NCI-H1436 (cell line): ENCODE measurements at places on chromosomes 7 and 10.

GRCh38 chr7:128946936-128947830, 9.5 kb downstream of the IRF5 start:
- no peak for DNase-seq

DNA sequence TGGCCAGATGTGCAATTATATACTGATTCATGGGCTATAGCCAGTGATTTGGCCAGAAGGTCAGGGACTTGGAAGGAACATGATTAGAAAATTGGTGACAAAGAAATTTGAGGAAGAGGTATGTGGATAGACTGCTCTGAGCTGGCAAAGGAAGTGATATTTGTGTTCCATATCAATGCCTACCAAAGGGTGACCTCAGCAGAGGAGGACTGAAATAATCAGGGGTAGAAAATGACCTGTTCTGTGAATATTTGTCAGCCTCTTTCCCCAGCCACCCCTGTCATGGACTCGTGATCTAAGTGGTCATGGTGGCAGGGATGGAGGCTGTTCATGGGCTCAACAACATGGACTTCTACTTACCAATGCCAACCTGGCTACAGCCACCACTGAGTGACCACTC, 47.0 kb downstream of the PTPRE start:
- DNase-seq: no peak

- no peak for DNase-seq
These were observed 24.0 kb downstream of the GSTO2 start for GRCh38 chr10:104293011-104293410.

DNA sequence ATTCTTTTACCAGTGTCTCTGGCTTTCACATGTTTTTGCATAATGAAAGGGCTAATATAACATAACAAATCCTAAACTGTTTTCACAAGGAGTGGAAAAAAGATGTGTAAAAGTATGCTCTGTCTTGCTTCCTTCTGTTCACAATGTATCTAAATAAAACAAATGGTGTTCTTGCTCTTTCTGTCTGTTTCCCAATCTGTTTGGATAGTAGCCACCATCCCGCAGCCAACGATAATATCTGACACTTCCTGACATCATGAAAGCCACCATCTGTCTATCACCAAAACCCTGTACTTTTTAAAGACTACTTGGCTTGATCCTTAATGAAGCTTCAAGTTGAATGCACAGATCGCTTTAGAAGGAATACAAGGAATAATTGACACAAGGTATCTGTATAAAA, 246.2 kb downstream of the ETV1 start:
- no peak for DNase-seq

- DNase-seq: no peak
These were observed 142.9 kb downstream of the THSD7A start for GRCh38 chr7:11689096-11689495.

DNA sequence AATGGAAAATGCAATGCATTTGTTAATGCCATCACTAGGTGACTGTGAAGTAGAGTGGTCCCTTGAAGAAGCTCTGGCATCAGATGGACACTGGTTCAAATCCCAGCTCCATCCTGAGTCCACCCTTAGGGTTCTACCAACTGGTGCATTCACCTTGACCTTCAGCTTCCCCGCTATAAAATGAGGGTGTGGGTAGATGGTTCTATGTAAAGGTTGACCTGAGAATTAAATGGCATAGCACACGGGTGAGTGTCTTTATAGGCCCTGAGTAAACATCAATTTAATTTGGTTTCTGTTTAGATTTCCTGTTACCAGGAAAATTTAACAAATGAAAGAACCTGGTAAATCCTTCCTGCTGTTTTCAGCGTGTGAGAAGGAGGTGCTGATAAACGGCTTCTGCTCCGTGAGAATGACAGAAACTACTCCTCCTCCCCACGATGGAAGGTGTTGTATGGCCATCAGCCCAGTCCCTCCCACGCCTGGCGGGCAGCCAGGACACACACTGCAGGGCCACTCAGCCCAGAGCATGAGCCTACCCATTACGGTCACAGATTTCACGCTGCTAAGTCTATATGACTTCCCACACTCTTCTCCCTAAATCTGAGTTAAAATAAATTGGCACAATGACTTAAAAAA, 210.1 kb downstream of the TNS3 start:
- peak; percentile 2 for DNase-seq

DNA sequence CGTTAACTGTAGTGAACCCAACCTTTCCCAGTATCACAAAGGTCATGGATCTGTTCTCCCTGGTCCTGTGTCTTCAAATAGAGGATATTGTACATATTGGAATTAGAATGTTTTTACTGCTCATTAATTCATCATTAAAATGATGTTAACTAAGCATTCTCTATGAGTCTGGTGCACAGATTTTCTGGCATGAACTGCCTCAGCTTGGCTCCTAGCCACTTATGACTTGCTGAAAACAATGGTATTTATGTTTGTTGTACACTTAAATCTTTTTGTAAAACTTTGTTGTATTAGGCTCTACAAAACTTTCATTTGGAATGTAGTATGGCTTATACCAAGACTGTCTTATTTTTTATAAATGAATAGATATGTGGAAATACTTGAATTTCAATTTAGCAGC, 329.4 kb downstream of the TFEC start:
- no peak for DNase-seq

- no peak for DNase-seq
These were observed 64.1 kb downstream of the SHOC2 start for GRCh38 chr10:110983466-110983865.

GRCh38 chr7:132428247-132428919, 147.9 kb downstream of the PLXNA4 start:
- DNase-seq: no peak

GRCh38 chr10:15027741-15028140, 16.0 kb upstream of the OLAH start:
- no peak for DNase-seq

DNA sequence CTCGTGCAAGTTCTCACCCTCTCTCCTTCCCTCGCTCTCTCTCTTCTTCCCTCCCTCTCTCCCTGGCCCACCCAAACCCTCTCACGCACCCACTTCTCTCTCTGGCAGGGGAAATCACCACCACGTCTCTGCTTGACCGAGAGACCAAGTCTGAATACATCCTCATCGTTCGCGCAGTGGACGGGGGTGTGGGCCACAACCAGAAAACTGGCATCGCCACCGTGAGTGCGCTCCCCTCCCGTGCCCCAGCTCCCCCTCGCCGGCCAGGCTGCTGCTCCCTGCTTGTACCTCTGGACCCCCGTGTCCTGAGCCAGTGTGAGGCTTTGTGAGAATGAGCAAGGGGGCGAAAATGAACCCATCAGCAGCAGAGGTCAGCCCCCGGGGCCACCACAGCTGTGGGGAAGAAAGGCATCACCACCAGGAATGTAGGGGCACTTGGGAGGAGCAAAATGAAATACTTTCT, 25.5 kb downstream of the C10orf105 start:
- no peak for DNase-seq

- DNase-seq: no peak
These were observed 76.2 kb downstream of the KLF6 start for GRCh38 chr10:3708852-3709251.

- DNase-seq: no peak
These were observed 28.7 kb downstream of the TMEM106B start for GRCh38 chr7:12239806-12240205.

GRCh38 chr10:113127901-113128283, 177.8 kb downstream of the TCF7L2 start:
- no peak for DNase-seq

- DNase-seq: no peak
These were observed 255.2 kb downstream of the BUB3 start for GRCh38 chr10:123409426-123409825.

DNA sequence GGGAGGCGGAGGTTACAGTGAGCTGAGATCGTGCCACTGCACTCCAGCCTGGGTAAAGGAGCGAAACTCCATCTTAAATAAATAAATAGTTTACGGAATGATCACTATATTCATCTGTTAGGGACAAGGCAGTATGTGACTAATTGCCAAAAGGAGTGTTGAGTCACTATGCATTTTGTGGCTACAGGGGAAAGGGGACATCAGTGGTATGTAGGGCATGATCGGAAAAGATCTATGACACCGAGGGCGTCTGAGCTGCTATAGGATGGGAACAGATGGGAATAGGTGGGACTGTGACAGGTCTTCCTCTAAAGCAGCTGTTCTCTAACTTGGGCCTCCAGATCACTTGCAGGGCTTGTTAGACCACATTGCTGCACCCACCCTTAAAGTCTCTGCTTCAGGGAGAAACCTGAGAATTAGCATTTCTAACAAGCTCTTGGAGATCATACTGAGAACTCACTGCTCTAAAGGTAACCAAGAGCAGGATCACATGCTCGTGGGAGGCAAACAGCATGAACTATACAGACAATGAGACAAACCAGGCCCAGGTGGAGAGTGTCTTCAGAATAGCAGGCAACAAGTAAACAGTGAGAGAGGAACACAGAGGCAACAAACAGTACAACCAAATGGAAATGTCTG, 65.1 kb upstream of the ITGA8 start:
- no peak for DNase-seq

- DNase-seq: no peak
These were observed 167.8 kb downstream of the DOCK4 start for GRCh38 chr7:112038353-112038752.

- no peak for DNase-seq
These were observed 46.4 kb downstream of the KMT2E start for GRCh38 chr7:105060437-105060836.

DNA sequence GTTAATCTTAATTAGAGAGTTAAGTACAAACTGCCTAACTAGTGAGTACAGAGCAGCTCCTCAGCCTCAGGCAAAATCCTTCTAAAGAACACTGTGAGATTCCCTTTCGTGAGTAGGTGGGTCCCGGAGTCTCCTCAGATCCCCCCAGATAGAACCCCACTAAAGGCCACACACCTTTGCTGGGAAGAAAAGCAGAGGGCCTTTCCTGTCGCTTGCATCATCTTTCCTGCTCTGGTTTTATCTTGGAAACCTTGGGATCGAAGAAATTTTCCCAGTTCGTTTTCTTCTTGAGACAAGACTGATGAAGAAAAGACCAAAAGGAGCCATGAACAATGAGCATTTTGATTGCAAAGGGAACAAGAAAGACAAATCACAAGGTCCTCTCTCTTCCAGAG, 40.9 kb downstream of the ICA1 start:
- no peak for DNase-seq

- no peak for DNase-seq
These were observed 34.7 kb downstream of the MET start for GRCh38 chr7:116706668-116707126.

GRCh38 chr10:30219971-30220751, 128.9 kb downstream of the MTPAP start:
- DNase-seq: no peak

DNA sequence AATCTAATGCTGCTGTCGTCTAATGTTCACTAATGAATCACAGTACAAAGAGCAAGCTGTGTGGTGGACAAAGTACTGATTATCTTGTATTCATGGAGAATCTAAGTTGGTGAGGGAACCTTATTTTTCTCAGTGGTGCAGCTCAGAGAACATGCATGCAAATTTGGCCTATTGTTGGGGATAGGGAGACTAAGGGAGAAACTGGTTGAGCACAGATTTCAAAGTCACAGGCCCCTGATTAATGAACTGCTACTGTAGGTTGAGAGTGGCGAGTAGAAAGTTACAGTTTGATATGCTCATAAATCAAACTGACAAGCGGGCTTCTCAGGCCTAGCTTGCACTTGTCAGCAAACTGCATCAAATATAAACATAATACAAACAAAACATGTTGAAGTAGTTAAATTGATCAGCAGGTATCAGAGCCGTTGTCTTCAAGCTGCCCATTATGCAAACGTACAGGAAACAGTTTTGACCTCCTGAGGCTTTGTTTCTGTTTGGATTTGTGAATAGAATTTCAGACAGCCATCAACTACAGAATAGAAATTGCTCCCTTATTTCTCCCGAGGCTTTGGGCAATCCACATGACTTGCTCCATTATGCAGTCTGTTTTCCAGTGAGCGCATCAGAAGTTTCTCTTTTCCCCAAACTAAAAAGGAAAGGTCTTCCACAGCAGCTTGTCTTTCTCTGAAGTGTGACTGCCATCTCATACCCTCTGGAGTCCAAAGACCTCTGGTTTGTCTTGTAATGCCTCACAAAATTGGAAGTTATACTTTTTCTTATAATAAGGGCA, 215.8 kb downstream of the FOXP2 start:
- DNase-seq: no peak

- DNase-seq: no peak
These were observed 41.5 kb downstream of the PSPH start for GRCh38 chr7:56009695-56010094.

- DNase-seq: no peak
These were observed 203.7 kb downstream of the GLRX3 start for GRCh38 chr10:130339911-130340310.

DNA sequence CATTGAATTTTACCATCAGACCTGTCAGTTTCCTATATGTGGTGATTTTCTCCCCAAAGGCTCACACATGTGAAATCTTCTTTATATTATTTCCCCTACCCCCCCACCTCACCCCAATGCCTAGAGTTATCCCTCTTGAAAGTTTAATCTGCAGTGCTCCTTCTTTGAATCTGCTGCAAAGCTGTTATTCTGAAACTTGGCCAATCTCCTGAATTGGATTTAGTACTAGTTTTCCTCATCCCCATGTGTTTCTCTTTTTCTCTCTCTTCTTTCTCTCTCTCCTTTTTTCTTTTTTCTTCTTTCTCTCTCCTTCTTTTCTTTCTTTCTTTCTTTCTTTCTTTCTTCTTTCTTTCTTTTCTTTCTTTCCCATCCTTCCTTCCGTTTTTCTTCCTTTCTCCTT, 886.2 kb downstream of the TYW1 start:
- no peak for DNase-seq

DNA sequence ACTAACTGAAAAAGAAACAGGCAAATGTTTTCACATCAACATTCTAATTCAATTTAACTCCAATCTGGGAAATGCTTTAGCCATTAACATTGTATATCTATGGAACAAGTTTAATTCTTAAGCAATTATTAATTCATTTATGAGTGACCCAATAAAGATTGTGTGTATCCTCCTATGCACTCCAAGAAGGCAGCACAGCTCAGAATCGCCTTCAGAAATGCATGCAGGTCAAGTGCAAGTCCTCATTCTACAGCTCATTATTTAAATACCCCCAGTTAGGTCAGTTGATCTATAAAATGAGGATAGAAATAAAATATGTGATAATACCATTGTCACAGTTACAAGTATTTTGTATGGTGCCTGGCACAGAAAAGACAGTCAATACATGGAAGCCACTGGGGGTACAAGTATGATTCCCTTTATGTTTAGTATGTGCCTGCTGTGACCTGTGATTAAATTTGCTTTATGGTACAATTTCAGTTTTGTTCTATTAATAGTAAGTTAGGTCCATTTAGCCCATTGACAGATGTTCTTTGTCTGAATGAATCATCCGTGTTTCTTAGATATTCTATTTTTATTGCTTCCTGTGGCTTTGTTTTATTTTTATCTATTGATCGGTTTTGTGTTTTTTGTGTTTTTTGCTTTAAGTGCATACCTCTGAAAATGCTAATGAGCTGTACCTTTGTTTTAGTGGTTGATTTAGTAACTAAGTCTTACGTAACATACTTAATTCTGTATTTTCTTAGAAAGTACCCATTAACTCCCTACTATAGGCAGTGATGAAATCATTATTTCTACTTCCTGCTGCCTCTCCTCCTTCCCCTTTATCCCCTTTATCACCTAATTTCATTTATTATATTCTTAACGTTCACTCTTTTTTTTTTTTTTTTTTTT, 42.8 kb downstream of the CPXM2 start:
- DNase-seq: no peak

GRCh38 chr7:39681887-39682441, 58.6 kb downstream of the RALA start:
- DNase-seq: no peak

- no peak for DNase-seq
These were observed 704.7 kb upstream of the MBL2 start for GRCh38 chr10:53477313-53477675.

- DNase-seq: no peak
These were observed 456.8 kb upstream of the NRP1 start for GRCh38 chr10:33791272-33791660.
